WTC11 (cell line): ENCODE measurements at places on chromosomes 4 and X. TPM values are rescaled to one million over a fixed set of nuclear protein-coding genes. Genes with fewer than 3 reads are reported as not detected.

DNA sequence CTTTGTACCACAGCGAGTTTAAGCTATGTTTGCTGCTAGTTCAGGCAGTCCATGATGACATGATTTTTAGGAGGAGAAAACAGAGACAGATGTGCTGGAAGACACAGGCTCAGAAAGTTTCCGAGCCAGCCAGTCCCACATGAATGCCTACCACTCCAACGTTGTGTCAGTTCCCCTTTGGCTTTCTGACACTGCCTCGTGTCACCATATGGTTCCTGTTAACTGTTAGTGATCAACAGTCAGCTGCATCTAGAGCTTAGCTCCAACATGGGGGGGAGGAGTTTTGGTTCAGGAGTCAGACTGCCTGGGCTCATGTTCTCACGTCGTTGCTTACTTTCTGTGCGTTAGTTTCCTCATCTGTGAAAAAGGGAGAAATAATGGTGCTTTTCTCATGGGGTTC is 343.7 kb downstream of the MID1IP1 start:
- no peak overlapping the region for H3K27ac ChIP-seq
- no peak overlapping the region for H3K4me3 ChIP-seq
- H3K4me1 ChIP-seq: peaks cover 20% of the 10 kb centered on the region
- no peaks in the 10 kb centered on the region for H3K27me3 ChIP-seq
- DNase-seq: no peak

DNA sequence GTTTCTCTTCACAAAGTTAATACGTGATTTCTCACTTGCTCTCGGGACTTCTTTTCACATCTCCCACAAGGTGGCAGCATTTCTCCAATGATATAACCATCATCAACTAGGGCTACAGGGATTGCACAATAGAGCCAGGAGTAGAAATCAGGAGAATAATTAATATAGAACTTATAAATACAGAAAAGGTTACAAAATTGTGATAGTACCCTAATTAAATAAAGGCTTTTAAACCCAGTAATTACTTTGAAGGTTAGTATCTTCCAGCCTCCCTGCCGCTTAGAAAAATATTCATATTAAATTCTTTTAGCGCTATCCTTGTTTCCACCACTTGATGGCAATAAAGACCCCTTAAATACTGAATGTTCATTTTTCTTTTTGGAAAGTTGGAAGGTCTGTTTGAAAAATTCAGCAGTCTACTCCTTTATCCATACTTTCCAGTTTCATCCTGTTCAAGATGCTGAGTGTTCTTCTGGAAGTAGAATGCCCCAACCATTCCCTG is 65.8 kb downstream of the RASGEF1B start:
- DNase-seq: no peak
- H3K4me1 ChIP-seq: peaks cover 11% of the 10 kb centered on the region
- no peak overlapping the region for H3K27ac ChIP-seq
- H3K4me3 ChIP-seq: no peak overlapping the region

- H3K27me3 ChIP-seq: no peaks in the 10 kb centered on the region
- no peaks in the 10 kb centered on the region for H3K36me3 ChIP-seq
- no peak overlapping the region for H3K4me3 ChIP-seq
- no peak overlapping the region for H3K27ac ChIP-seq
- DNase-seq: no peak
These were observed 242.8 kb downstream of the PPP3CA start for GRCh38 chr4:101104312-101105052.

DNA sequence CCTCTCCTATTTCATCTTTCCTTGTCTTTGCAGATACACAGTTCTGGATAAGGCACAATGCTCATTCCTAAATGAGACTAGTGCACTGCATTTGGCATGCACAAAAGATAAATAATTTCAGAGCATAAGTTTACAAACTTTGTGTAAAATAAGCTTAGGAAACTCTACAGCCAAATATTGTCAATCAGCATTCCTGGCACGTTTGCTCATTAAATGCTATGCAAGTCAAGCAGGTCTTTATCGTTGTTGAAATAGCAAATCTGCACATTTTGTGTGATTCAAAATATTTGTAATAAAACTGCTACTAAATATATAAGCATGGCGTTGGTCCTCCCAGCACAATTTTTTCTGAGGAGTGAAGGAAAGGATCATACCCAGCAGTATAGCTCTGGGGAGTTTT is 322.1 kb upstream of the NOCT start:
- DNase-seq: no peak
- peaks cover 53% of the 10 kb centered on the region for H3K4me1 ChIP-seq
- H3K27me3 ChIP-seq: peaks cover 8% of the 10 kb centered on the region; the same call in 1 of the 2 replicates

GRCh38 chr4:186202490-186203140 is 11.2 kb downstream of the CYP4V2 start:
- H3K4me1 ChIP-seq: peaks cover 28% of the 10 kb centered on the region
- no peaks in the 10 kb centered on the region for H3K27me3 ChIP-seq
- no peak overlapping the region for H3K4me3 ChIP-seq
- DNase-seq: no peak
- peaks cover 3% of the 10 kb centered on the region for H3K36me3 ChIP-seq

GRCh38 chr4:139815778-139816601 is 150.4 kb downstream of the MGST2 start:
- peaks cover 47% of the 10 kb centered on the region for H3K4me1 ChIP-seq
- peaks cover 5% of the 10 kb centered on the region for H3K36me3 ChIP-seq
- no peaks in the 10 kb centered on the region for H3K27me3 ChIP-seq
- peak; percentile 53 for DNase-seq

The GPM6B gene
- 99.0 to 103 TPM (median 99.8 TPM) in 3 replicates for total RNA-seq

The LNX1 gene
- total RNA-seq: 4.3 to 5.9 TPM (median 4.5 TPM) in 3 replicates

The BBS7 gene
- total RNA-seq: 18.9 to 25.0 TPM (median 20.5 TPM) in 3 replicates

The IL21 gene
- total RNA-seq: not detected in 3 replicates

The GUCY1A1 gene
- total RNA-seq: 0.11 to 0.20 TPM in 2 of 3 replicates, not detected in the other

The PAGE2 gene
- total RNA-seq: not detected in 3 replicates

The DOCK11 gene
- 12.5 to 13.4 TPM (median 13.1 TPM) in 3 replicates for total RNA-seq
